ENCODE measurements at places on chromosomes 6 and 20.

DNA sequence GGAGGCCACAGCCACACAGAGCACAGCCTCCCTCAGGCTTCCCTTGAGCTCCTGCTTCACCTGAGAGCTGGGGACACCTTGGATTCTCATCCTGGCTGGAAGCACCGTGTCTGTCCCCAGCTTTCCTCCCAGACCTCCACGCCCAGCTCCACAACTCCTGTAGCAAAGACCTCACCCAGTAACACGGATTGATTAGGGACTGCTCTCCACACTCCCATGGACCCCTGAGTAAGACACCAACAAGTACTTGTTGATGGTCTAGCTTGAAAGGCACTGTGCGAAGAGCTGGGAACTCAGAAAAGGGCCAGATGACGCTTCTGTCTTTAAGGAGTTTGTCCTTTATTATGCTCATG lies 109.6 kb downstream of the DLL1 start:
- no peak for DNase-seq

- DNase-seq: no peak
Measured at GRCh38 chr6:104638841-104639290, 220.9 kb downstream of the HACE1 start.

- no peak for DNase-seq
Measured at GRCh38 chr6:167714152-167714551, 112.6 kb upstream of the AFDN start.

GRCh38 chr20:53925651-53926401 lies 144.6 kb downstream of the BCAS1 start:
- DNase-seq: no peak

DNA sequence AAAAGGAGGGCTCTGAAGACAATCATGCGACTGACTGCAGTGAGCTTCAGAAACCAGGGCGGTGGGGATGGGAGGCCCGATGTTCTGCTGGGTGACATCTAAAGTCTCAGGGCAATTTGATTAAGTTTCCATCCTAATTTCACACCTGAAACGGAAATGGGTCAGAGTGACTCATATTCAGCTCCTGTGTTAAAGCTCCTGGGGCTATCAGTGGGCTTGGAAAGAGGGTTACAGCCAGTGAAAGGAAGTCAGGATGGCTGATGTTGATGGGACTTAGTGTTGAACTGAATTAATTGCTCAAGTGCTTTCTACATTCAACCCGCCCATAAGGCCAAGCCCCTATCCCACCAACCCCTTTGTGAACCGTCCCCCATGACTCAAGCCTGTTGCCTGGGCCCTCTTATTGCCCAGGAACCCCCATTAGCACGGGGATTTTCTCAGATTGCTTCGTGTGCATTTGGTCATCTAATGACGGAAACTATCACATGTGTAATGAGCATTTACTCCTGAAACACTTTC lies 47.1 kb upstream of the TBC1D7 start:
- DNase-seq: no peak

DNA sequence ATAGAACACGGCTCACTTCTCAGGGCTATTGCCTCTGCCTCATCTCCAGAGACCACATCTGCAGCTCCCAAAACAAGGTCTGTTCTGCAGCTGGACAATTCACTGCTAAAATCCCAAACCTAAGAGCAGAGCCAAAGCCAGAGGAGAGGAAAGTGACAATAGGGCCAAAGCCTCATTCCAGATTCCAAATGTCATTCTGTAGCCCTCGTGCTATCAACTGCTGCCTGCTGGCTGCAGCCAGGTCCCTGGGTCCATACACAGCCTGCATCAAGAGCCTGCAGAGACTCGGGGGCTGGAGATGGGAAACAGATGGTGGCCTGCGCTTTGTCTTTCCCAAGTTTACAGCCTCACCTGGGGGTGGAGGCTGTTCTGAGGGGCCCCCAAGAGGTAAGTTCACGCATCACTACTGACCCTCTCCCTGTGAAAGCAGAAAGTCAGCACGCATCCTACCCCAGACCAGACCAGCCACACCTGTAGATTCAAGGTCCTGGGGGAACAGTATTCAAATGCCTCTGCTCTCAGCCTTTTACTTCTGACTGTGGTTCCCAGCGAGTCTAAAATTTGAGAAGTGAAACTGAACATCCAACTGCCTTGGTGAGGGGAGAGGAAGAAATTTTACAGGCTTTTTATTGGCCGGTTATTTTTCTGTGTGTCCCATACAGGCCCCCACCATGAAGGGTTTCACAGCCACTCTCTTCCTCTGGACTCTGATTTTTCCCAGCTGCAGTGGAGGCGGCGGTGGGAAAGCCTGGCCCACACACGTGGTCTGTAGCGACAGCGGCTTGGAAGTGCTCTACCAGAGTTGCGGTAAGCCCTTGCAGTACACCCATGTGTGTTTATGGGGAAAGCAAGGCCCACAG lies at the start of gene LY86:
Gene LY86 (plus strand): TSS at position 657 of the 860 bp plus-strand sequence. CDS start 15 bp downstream, at position 672.
- no peak for DNase-seq

DNA sequence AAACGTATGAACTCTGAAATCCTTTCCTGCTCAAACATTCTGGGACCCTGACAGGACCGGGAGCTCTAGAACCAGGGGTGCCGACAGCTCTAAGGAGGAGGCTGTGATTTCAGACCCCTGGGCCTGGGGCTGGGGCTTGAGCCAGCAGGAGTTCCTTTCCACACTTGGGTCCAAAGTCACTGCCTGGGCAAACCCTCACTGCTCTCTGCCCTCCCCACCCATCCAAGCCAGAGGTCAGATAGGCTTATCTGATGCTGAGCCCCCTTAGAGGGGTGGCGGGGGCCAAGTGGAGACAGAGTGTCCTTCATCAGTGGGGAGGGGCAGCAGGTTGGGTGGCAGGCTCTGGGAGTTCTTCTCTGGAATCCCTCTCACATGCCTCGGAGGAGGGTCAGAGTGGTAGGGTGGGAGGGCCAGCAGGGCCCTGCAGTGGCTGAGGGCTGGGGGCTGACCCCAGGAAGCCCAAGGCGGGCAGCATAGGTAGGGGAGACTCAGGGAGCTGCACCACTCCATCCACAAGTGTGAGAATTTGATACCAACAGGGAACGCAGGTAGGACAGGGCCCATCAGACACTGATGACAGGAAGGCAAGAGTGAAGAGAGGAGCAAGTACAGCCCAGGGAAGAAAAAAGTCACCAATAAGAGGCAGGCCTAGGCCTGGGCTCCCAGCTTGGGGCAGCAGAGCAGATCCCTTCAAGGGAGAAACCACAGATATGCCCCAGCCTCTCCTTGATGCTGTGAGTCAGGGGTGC lies 121.0 kb downstream of the MRPL14 start:
- no peak for DNase-seq
